ELR (cell line): ENCODE measurements at places on chromosomes 5 and 9.
A peak's percentile ranks its signal among the peaks of the same experiment; 100 is the strongest.

GRCh38 chr5:80276186-80276585 lies 20.3 kb upstream of the SERINC5 start:
- no peak for DNase-seq

- DNase-seq = no peak
These were observed 167.6 kb downstream of the PDZD2 start for GRCh38 chr5:31806561-31806960.

DNA sequence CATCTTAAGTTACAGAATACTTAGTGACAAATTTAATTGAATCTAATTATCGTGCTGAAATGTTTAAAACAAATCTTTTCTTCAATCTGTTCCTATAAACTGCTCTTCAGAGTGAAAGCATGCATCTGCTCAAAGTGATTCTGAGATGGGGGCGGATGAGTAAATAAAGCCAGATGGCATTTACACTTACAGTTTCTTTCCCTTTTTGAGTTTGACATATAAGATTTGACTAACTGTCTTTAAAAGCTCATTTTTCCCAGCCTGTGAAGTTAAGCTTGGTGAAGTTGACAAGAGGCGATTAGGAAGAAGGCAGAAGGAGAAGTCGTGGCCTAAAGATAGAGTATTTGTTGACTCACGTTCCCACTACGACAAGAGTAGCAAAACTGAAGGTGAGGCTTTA lies 137.4 kb downstream of the LPAR1 start:
- DNase-seq = no peak

GRCh38 chr5:150446088-150446487 lies 3.5 kb downstream of the RPS14 start:
- DNase-seq = no peak

GRCh38 chr5:93062548-93062947 lies 518.5 kb downstream of the NR2F1-AS1 start:
- DNase-seq = peak; percentile 45

GRCh38 chr5:61578858-61579503 lies 246.9 kb downstream of the ZSWIM6 start:
- DNase-seq = no peak

- no peak for DNase-seq
These were observed 80.1 kb upstream of the CACNA1B start for GRCh38 chr9:137797206-137798120.

- DNase-seq = no peak
These were observed 183.3 kb downstream of the MAST4 start for GRCh38 chr5:66779528-66779927.

- no peak for DNase-seq
These were observed 142.7 kb downstream of the TTLL11 start for GRCh38 chr9:121950441-121950840.

GRCh38 chr5:83377131-83377865 lies 94.2 kb upstream of the VCAN start:
- peak; percentile 81 for DNase-seq

DNA sequence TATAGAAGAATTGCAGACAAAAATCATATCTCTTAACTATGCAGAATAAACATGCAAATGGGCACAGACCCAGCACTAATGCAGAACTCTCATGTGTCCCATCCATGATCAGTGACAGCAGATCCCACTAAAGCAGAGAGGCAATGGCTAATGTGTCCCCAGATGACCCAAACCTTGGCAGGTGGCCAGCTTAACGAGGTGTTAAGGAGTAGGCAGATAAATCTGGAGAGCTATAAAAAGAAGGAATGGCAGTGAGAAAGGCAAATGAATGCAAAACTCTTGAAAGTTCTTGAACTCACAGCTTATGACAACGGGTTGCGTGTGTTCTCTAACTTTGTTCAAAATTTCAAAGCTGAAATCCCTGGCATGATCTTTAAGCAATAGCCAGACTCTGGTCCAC lies 265.4 kb downstream of the RASEF start:
- no peak for DNase-seq

DNA sequence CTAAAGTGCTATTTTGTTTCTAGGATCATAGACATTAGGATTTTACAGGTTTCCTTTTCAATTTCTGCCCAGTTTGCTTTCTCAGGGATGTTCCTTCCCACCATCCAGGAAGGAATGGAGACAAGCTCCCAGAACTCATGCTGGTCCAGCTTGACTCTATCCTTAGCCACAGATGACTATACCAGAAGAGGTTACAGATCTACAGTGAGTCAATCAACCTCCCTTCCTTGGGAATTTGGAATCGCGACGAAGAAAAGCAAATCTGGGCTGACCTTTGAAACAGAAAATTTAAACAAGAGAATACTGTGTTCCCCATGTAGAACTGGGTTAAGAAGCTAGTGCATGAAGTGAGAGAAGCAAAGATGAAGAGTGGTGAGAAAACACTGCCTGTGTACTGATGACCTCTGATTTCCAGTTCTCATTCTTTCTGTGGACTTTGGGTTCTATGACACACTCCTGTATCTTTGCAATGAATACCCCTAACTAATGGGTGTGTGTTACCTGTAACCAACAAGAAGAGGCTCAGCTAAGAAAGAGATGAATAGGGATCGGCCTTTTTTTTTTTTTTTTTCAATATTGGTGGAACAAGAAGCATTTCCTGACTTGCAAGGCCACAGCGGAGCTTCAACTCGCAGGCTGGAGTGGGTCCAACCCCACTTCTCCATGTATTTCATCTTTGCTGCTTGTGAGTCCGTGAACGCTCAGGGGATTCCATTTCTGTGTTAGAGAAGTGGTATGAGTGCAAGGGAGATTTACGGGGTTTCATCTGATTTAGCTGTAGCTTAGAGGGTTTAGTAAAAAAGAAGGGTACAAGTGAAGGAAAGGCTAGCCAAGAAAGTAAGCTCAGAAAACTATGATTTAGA lies 563.9 kb upstream of the CLINT1 start:
- DNase-seq = no peak

GRCh38 chr5:143244000-143244736 lies 159.3 kb downstream of the NR3C1 start:
- peak; percentile 99 for DNase-seq

- no peak for DNase-seq
These were observed 1.6 kb downstream of the ZNF366 start for GRCh38 chr5:72505539-72506157.

GRCh38 chr9:89969156-89969675 lies 364.4 kb downstream of the GADD45G start:
- no peak for DNase-seq

- DNase-seq = peak; percentile 31
These were observed at the start of gene PCDH12 for GRCh38 chr5:141958113-141958512. Gene PCDH12, minus strand, starts transcription at chr5:141958202. Its CDS starts 351 bp downstream, at chr5:141957851.

GRCh38 chr9:111922324-111923013 lies 25.9 kb downstream of the UGCG start:
- DNase-seq = no peak

DNA sequence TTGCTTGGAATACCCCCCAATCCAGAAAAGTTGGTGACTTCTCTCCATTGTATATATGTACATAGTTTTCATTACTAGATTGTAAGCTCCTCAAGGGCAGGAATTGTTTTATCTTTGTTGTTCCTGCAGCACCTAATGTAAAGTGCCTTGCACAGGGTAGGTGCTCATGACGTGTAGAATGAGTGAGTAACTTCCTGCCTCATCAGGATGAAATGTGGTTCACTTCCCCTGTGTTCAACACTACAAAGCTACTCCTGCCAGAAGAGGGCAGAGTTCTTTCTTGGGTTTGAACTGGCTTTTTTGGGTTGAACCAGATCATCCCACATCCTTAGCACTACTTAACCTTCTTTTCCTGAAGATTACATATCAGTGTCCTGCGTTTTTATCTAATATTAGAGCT lies 23.9 kb downstream of the GTF3C4 start:
- peak; percentile 60 for DNase-seq

GRCh38 chr5:148966348-148966747 lies 96.5 kb downstream of the SH3TC2 start:
- no peak for DNase-seq

DNA sequence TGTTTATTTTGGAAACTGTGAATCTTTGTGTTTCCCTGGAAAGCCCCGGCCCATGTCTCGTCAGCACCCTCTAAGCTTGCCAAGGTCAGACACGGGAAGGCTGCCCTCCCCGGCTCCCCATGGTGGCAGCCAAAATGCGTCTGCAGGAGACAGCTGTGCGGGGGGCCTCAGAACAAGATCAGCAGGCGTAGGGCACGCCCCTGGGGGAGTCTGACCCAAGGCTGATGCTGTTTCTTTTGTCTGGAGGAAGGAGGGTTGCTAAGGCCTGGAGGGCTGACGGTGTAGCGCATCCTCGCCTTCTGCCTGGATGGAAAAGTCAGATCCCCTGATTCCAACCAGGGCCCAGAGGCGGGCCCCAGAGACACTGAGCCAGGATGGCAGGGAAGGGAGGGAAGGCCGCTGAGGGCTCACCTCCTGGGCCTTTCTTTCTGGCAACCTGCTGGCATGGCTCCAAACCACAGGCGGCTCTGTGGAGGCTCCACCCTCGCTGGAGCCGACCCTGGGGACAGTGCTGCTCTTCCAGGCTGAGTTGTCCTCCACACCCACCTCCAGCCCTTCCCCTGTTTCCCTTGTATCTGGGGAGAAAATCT lies 57.2 kb downstream of the OLFM1 start:
- DNase-seq = no peak

- peak; percentile 85 for DNase-seq
These were observed 11.0 kb downstream of the TRIO start for GRCh38 chr5:14153932-14154731.

- peak; percentile 97 for DNase-seq
These were observed 75.8 kb downstream of the OXCT1 start for GRCh38 chr5:41794471-41794870.

DNA sequence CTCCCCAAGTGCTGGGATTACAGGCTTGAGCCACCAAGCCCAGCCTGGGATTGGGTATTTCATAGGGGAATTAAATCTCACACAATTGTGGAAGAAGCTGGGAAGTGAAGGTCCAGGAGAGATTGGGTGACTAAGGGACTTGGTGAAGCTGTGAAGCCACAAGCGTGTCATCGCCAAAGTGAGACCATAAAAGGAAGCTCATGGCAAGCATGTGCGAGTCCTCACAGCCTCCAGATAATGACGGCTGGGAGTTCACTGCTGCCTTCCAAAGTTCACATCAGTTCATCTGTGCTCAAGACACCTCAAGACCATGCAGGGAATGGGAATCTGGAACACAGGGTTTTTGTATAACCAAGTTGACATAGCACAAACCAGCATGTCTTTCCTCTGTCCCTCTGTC lies 210.6 kb downstream of the MARCHF11 start:
- DNase-seq = peak; percentile 15

DNA sequence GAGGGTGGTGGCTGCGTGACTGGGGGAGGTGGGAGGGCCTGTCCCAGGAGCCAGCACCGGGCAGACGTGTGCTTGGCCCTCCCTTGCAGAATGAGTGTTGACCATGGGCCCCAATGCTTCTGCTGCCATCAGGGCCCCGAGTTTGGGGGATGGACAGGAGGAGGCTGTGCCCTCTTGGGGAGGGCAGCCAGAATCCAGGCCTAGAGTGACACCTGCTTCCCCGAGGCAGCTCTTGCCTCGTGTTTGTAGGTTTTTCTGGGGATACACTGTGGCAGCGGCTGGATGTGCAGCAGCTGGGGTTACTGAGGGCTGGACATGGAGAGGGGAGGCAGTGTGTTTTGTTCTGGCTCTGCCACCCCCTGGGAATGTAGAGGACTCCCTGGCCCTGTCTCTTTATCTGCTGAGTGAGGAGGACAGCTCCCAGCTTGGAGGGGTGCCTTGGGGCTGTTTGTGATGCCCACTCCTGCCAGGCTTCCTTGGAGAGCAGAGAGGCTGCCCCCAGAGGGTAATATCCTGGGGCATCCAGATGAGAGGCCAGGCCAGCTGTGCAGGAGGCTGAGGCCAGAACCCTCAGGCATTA lies 22.7 kb downstream of the WNK2 start:
- DNase-seq = no peak

DNA sequence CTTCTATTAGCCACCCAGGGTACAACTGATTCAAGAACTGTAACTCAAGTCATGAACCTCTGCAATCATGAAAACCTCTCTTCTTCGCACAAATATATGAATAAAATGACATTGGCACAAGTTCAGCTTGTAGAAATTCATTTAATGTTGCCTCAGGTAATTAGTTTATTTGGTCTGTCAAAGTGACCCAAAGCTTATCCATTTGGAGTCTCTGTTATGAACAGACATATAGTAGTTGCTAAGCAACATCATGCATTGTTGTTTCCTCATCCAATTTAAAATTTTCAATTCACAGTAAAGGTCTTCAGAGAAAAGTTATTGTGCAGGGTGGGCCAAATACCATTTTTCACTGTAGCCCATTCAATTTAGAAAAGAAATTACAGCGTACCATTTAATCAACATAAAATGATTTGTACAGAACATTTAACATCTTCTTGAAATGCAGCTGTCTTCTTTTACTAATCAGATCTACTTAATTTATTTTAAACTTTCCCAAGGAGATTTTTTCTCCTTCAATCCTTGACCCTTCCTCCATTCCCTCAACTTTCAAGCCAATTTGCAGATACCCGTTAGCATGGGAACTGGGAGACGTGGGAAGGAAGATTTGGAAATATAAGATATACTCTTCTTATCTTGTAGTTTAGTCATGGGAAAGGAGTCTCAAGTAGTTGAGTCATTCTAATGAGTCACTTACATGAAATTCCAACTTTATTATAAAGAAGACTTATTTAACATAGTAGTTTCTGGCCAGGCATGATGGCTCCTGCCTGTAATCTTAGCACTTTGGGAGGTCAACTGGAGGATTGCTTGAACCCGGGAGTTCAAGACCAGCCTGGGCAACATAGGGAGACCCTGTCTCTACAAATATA lies 231.3 kb downstream of the ATPSCKMT start:
- peak; percentile 95 for DNase-seq

- peak; percentile 98 for DNase-seq
These were observed 15.5 kb downstream of the CARD19 start for GRCh38 chr9:93111371-93112115.

GRCh38 chr5:38845526-38846378 lies at the start of gene OSMR:
Gene OSMR, plus strand, starts transcription at chr5:38846012. Its CDS starts 23,033 bp downstream, at chr5:38869045.
- peak; percentile 99 for DNase-seq

GRCh38 chr5:153551537-153552079 lies 61.1 kb downstream of the GRIA1 start:
- peak; percentile 95 for DNase-seq

- DNase-seq = no peak
These were observed 27.2 kb downstream of the CMYA5 start for GRCh38 chr5:79716839-79717238.

GRCh38 chr5:67814569-67815311 lies 400.8 kb upstream of the PIK3R1 start:
- DNase-seq = no peak

GRCh38 chr5:14365831-14366430 lies 215.7 kb upstream of the OTULINL start:
- no peak for DNase-seq

DNA sequence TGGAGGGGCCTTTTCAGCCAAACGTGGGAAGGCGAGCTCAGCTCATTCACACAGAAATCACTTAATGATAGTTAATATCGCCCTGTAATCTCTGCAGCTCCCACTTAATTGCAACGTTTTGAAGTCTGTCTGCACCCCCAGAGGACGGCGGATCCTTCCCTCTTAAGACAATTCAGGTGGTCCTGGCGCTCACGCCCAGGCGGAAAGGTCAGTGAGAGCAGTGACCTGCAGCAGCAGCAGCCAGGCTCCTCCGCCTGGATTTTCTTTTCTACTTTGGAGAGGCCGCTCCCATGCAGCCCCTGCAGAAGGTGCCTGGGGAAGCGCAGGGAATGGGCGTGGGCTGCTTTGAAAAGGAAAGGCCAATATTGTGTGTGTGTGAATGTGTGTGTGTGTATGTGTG lies 400.9 kb upstream of the IRX1 start:
- DNase-seq = no peak
